ENCODE measurements at places on chromosomes 11 and 22.

DNA sequence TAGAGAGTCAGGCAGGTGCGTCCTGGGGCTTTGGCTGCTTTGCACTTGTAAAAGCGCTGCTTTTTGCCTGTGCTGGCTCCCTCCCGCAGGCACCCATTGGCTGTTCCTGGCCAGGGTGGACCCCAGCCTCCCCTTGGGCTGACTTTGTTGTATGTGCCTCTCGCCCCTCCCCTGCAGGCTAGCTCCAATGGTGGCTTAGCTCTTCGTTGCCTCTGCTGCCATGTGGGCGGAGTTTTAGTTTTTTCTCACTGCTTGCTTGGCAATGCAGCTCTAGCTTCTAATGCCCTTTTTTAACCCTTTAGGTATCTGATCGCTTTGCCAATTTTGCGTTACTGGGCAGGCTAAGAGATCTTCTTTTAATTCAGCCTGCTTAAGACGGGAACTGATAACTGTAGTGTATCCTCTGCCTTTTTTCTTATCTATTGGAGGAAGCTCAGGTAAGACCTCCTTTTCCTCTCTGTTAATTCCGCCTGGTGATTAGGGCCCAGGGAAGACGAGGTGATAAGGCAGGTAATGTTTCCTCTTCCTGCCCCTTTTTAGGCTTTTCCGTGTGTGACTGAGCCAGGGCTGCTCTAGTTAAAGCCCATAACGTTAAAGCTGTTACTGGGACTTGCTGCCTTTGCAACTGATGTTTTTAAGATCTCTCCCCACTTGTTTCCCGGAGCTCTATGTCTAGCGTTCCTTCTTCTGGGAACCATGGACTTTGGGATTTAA lies 11.7 kb upstream of the GLYATL1 start:
- no peak for DNase-seq

- no peak for DNase-seq
Measured at GRCh38 chr22:40423310-40423688, 52.9 kb downstream of the SGSM3 start.

GRCh38 chr22:28222976-28223745 lies 304.1 kb upstream of the PITPNB start:
- no peak for DNase-seq

GRCh38 chr11:122998727-122999366 lies 17.2 kb upstream of the BSX start:
- DNase-seq, result no peak

- no peak for DNase-seq
Measured at GRCh38 chr11:84142411-84142810, 856.2 kb upstream of the CCDC90B start.

DNA sequence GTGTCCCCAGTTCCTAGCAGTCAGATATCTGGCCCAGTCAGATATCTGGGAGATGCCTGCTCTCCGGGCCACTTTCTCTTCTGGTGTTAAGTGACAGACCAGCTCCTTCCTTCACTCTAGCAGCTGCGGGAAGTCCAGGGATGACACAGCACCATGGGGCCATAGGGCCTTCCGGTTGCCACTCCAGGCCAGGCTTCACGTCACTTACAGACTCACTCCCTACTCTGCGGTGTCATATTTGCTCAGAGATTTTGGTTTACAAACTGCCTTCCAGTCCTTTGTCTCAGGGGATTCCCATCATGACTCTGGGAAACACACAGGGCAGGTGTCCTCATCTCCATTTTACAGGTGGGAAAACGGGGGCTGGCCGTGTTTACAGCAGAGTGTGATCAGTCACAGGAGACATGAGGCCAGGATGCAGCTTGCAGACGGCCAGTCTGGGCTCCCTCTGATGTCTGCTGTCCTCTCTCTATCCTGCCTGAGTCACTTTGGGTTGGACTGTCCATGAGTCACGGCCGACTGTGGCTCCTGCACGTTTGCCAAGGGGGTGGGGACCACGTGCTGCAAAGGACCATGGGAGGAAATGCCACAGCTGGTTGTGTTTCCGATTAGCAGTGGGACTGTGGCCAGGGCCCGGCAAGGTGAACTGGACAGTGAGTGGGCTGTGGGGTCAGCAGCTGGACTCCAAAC lies 8.2 kb upstream of the TBC1D22A start:
- peak; percentile 74 for DNase-seq

DNA sequence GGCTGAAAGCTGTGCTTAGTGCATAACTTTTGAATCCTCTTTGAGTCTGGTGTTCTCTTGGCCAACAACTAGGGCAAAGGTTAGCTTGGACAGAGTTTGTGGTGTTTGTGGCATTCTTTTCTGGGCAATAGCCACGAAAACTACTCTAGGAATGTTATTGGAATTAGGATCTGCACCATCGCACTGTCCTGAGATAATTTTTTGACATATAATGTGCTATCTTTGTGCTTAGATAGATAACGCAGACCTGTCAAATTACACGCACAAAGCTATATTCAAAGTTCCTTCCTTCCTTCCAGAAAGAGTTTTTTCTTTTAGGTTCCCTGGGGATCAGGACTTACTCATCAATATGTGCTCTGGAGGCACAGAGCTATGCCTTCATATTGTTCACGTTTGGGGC lies 166.8 kb upstream of the MTMR2 start:
- no peak for DNase-seq

DNA sequence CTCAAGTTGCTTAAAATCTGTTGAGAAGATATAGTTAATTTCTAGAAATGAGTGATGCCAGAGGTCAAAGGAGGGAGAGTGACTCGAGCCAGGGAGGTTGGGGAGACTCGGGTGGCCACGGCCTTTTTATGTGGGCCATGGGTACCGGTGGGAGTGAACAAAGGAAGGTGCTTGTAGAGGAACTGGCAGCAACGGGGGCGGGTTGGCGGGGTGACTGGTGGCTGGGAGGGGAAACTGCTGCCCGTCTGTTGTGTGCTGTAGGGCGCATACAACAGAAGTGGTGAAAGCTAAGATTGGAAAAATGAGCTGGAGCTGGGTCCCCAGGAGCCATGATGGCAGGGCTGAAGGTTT lies 5.4 kb downstream of the DAGLA start:
- no peak for DNase-seq

- DNase-seq, result no peak
Measured at GRCh38 chr11:27297616-27298015, 65.4 kb downstream of the CCDC34 start.

- no peak for DNase-seq
Measured at GRCh38 chr11:69050592-69051380, 2.1 kb downstream of the TPCN2 start.

GRCh38 chr22:20043057-20043996 lies 22.4 kb downstream of the TANGO2 start:
- DNase-seq, result no peak

DNA sequence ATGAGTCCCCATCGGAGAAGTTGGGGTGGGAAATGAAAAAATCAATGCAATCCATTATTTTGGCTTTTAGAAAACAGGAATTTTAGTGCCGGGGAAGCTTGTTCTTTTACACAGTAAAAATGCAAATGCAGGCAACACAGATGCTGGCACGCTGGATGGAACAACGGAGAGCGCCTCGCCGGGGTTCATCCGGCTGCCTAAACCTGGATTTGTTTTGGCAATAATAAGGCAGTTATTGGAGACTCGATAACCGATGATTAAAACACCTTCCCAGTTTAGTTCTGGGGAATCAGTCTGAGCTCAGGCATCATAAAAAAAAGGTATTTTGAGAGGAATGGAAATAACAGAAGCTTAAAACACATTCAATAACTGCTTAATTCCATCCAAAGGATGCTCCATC lies 2.9 kb downstream of the DSCAML1 start:
- DNase-seq, result no peak

DNA sequence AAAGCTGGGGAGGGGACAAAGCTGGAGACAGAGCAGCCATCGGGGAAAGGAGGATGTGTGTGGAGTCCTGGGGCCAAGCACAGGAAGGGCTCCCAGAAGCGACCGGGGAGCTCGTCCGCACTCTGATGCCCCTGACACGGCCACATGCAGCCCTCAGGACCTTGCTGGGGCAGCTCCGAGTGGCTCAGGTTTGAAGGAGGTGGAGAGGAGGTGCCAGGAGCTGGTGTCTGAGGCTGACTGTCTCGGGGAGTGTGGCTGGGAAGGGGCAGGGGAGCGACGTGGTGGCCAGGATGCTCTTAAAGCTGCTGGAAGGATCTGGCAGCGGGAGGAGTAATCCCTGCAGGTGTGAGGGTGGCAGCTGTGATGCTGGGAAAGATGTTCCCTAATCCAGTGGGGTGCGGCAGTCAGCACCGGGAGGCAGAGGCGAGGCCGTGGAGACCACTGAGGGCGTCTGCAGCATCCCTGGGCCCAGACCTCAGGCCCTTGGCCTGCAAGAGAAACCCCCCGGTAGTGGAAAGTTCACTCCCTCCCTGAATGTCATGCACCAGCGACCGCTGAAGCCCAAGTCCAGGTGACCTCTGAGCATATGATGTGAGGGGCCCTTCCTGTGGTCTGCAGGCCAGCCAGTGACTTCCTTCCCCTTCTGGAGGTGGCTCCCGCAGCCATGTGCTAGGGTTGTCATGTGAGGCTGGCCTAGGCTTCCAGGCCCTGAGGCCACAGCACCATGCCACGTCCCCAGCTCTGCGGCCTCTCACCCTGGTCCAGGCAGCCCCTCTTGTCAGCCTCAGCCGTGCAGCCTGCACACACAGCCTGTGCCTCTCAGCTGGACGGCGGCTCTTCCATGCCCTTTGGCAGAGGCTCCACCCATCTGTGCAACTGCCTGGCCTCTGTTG lies 17.2 kb upstream of the CTSD start:
- DNase-seq, result no peak

GRCh38 chr11:118275176-118275575 lies 11.1 kb upstream of the MPZL2 start:
- DNase-seq, result no peak

- no peak for DNase-seq
Measured at GRCh38 chr11:32032478-32032877, 58.4 kb upstream of the RCN1 start.

DNA sequence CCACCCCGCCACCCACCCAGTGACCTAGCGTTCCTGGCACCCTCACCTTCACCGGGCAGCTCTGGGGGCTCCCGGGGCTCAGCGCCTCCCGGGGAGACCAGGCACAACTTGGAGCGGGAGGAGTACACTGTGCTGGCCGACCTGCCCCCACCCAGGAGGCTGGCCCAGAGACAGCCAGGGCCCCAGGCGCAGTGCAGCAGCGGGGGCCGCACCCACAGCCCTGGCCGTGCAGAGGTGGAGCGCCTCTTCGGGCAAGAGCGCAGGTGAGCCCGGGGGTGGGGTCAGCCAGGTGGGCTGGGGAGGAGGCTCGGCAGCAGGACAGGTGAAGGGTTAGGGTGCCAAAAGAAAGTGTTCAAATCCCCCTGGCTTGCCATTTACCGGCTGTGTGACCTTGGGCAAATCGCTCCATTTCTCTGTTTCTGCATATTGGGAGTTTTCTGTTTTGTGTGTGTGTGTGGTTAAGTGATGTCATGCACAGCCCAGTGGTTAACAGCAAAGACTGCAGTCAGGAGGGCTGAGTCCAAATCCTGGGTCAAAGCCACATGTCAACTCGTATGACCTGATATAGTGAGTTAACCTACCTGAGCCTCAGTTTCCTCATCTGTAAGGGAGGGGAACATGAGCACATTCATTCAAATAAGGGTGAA lies 29.5 kb downstream of the TRIOBP start:
- DNase-seq, result peak; percentile 24

DNA sequence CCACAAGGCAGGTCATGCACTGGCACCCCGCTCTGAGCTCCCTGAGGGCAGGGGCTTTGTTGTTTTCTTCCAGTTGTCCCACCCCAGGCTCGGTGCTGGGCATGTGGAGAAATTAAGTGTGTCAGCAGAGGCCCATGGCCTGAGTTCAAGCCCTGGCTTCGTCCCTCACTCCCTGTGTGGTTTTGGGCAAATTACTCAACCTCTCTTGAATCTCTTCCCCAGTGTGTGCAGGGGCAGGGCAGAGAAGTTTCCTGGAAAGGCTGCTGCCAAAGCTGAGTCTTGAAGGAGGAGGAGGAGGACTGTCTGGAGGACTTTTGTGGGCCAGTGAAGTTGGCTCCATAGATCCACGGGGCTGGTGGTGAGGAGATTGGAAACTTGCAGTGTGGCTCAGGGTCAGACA lies 138.1 kb upstream of the E2F8 start:
- no peak for DNase-seq

GRCh38 chr22:38843657-38844314 lies at the start of gene NPTXR:
NPTXR (minus strand) TSS chr22:38844028.
- peak; percentile 30 for DNase-seq

DNA sequence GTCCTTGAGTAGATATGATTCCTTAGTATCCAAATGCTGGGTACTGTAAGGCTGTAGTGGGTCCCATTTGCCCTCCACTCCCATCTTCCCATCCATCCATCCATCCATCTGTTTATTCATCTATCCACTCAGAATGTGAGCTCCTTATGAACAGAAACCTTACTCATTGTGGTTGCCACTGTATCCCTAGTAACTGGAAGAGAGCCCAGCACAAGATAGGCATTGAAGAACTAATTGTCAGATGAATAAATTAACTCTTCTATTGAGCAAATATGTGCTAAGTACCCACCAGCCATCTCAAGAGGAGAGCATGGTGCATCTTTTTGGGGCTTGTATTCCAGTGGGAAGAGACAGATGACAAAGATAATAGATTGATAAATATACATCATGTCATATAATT lies 86.4 kb upstream of the SEZ6L start:
- no peak for DNase-seq

- DNase-seq, result no peak
Measured at GRCh38 chr11:44831605-44832394, 105.0 kb downstream of the TSPAN18 start.

DNA sequence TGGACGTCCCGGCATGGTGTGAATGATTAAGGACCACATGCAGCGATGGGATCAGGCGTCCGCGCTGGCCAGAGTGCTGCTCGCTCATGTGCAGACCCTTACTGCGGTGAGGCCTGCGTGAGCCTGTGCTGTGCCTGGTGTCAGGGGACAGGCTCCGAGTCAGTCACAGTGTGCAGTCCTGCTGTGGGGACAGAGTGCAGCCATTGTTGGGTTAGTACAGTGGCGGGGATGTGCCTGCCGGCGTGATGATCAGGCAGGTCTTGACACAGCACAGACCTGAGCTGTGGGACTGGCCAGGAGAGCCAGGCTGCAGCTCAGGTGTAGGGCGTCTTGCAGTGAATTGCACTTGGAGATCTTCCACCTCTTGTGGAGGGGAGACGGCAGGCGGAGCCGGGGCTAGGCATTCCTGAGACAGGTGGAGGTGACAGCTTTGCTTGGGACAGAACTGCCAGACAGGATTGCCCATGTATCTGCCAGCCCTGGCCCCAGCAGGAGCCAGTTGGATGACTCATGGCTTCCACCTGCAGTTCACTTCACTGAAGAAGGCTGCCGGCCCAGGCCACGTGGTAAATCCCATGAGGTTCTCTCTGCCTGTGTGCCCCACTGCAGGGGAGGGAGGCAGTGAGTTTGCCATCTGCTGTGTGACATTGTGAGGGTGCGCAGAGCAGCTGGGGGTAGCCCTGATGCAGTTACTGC lies 17.3 kb downstream of the TRMU start:
- DNase-seq, result no peak

- DNase-seq, result no peak
Measured at GRCh38 chr22:48950151-48950915, 877.3 kb downstream of the BRD1 start.

DNA sequence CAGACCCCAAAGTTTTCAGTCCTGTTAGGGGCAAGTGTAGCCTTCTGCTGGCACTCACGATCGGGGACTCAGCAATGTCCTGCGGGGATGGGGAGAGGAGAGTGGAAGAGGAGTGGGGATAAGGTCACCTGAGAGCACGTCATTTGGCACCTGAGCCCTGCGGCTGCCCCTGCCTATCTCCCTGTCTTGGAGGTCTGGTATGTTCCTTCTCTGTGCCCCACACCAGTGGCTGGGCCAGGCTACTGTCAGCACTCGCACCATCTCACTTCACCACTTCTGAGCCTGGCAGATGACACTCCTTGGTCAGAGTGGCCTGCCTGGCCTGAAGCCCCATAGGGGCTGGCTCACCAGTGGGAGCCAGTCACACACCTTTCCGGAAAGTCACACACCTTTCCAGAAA lies 20.1 kb upstream of the CHADL start:
- no peak for DNase-seq

All from erythroblast (primary cell).